ENCODE measurements at places on chromosomes 4 and X.

GRCh38 chrX:151478058-151478457 is 81.1 kb downstream of the VMA21 start:
- DNase-seq, result no peak

- DNase-seq, result no peak
These were observed 14.0 kb upstream of the PHKA2 start for GRCh38 chrX:18997916-18998315.

GRCh38 chr4:188930822-188931221 is 791.6 kb downstream of the TRIML1 start:
- peak; percentile 4 for DNase-seq

DNA sequence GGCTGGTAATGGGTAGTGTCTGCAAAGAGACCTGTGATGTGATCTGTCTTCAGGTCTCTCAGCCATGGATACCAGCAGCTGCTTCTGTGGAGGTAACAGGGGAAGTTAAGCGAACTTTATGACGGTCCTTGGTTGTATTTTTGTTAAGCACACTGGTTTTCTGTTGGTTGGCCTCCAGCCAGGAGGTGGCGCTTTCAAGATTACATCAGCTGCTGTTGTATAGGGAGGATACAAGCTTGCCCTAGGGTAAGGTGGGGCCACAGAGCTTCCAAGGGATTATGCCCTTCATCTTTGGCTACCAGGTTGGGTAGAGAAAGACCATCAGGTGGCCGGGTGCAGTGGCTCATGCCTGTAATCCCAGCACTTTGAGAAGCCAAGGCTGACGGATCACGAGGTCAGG is 834.2 kb upstream of the GALNTL6 start:
- no peak for DNase-seq

- no peak for DNase-seq
These were observed 5.4 kb downstream of the UGT2B4 start for GRCh38 chr4:69490271-69490670.

- no peak for DNase-seq
These were observed 39.1 kb downstream of the TMEM164 start for GRCh38 chrX:110041980-110042379.

DNA sequence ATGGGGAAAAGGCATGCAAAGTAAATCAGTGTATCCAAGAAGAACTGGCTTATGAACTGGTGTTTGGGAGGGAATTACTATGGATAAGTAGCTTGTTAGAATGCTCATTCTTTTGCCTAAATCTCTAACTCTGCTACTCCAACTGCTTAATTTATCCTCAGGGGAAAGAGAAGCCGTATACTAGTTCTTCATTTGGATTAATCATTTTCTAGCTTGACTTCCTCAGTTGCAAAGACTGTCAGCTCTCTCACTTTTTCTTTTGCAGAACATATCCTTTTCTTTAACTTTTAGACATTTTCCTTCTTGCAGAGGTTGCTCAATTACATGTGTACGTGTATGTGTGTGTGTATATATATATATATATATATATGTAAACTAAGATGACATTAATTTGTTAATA is 21.9 kb downstream of the GPRIN3 start:
- DNase-seq, result no peak

DNA sequence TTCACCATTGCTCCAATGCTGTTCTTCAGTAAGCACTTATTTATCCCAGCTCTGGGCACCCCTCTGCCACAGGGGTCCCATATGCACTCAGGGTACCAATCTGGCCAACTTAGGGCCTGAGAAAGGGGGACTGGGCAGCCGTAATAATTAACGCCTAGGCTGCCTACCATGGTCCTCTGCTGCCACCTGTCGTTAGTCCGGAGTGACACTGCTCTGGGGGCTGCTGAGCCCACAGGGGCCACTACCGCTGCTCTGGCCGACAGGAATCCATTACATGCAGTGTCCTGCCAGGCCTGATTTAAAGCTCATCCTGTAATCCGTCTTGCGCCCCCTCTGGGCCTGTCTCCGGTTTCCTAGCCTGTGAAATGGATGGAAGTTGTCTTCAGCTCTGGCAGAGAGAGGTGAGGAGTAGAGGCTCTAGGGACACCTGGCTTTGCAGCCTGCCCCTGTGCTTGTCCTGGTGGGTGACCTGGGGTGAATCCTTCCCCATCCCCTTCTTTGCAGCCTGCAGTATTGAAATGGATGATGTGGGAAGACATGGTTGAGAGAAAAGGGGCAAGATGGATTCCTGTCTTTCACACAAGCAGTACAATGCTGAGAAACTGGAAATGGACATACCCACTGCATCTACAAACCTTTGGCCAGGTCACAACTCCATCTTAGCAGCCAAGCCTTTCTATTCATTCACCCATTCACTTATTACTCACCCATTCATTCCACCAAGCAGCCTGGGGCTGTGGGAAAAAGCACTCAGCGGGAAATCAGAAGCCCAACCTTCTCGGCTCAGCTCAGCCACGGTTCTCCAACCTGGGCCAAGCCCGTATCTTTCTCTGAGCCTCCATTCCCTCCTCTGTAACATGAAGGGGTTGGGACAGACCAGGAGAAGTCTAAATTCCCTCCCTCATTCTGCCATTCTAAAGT is 116.3 kb upstream of the NALF2 start:
- DNase-seq, result peak; percentile 47

DNA sequence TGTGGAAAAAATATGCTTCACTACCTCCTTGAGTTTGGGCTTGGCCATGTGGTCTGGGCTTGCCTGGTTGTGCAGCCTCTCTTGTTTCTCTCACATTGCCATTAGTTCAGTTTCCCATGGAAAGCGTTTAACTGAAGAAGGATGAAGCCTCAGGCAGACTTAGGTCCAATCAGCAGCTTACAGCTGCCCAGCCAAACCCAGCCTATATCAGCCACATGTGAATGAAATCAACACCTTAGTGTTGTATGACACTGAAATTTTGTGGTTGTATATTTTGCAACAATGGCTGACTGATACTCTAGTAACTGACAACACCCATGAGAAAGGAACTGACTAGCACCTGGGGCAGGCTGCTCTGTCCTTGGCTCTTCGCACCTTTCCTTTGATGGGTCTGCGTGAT is 81.2 kb downstream of the KLF8 start:
- DNase-seq, result no peak

GRCh38 chr4:127069675-127070074 is 563.1 kb upstream of the INTU start:
- DNase-seq, result no peak

- DNase-seq, result no peak
These were observed 25.0 kb upstream of the DGKK start for GRCh38 chrX:50495616-50496015.

GRCh38 chr4:84529169-84529751 is 30.2 kb upstream of the NKX6-1 start:
- DNase-seq, result no peak

DNA sequence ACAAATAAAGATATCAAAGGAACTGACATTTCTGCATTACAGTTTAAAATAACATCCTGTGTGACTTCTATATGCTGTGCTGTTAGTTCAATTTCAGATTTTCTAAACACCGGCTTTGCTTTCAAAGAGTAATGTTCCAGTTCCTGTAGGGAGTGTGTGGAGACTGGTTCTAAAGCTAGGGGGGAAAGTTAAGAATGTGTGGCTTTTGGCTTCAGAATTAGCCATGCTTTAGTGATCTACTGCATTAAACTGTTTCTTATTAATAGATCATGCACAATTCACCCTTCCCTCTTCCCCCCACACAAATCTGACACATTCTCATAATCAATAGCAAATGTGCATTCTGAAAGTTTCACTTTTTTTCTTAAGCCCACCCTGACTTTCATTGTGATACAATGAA is 32.0 kb upstream of the DKK2 start:
- DNase-seq, result no peak

DNA sequence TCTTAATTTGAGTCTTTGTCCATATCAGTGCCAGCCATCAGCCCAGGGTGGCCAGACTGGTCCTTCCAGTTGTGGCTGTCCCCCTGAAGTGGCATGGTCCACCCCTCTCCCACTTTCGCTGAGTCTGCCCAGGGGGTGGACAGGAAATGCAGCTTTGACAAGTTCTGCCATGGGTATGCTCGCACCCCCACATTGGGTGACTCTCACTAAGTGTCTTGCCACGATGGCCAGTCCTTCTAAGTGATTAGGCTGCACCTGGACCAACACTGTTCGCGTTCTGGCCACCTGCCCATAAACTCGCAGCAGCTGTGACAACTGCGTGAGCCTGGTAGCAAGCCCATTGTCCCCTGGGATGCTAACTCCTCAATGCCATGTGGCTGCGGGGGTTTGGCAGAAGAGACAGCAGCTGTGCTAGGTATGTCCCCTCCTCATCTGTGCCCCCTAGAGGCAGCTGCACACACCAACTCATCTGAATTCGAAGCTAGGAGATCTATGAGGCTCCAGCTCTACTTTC is 10.0 kb upstream of the LNX1 start:
- peak; percentile 11 for DNase-seq

- no peak for DNase-seq
These were observed 236.6 kb downstream of the LDB2 start for GRCh38 chr4:16661813-16662212.

DNA sequence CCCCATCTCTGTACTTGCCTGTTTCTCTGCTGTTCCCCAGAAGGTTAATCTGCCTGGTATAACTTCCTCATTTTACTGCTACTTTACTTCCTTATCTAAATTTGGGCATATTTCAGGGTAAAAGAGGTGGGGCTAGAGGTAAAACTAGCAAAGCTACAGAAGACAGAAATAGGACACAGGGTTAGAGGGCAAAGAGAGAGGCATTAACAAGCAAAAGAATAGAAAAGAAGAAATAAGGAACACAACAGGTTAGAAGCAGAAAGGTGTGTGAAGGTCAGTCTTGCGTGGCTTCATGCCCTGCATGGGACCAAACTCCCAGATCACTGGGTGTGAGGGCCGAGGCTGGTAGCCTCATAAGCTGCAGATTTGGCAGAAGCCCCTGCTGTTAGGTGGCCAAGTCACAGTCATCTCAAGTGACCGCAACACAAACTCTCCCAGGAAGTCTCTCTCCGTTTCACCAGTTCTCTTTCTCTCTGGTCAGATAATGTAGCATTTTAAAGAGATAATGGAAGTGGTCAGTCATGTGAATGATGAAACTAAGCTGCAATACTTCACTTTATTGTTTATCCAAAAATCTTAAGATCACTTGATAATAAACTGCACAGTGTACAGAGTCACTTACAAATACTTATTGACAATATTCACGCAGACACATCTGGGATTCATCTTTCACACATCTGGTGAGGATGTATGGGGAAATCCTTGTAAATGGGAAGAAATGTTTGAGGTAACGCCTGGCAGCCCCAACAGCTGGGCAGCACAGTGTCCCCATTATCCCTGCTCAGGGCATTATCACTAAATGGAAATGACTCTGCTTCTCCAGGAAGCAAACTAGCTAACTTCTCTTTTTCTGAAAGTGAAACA is 16.4 kb downstream of the TMEM154 start:
- DNase-seq, result no peak

GRCh38 chr4:17316566-17316965 is 195.3 kb downstream of the QDPR start:
- DNase-seq, result no peak

All from activated CD4-positive, alpha-beta T cell treated with anti-CD3 and anti-CD28 coated beads for 48 hours (primary cell).